CD4-positive, alpha-beta T cell treated with Interleukin-12 subunit alpha and Interleukin-12 subunit beta, for 1 hour (primary cell): ENCODE measurements at places on chromosomes 3 and 15.

DNA sequence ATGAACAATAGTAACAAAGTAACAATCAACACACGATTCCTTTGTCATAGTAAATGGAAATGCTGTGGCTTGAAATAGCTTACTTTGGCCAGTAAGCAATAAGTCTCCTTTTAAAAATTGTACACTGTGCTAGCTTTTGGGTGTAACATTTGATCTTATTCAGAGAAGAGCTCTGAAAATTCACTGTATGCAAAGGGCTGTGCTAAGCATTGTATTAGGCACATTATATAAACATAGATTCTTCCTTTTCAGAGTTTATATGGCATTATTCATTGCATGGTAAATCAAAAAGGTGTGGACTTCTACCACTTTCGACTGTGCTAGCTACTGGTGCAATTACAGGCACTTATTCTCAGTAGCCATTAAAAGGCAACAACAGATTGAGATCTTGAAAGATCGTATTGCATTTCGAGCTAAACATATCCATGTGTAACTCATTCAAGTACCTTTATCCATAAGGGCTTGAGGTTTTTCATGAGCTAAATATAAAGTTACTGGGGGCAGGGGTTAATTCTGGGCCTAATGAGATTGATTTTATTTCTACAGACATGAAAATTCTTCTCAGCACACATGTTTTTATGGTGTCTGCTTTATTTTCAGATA, 246.8 kb downstream of the NR1D2 start:
- no peak for DNase-seq

DNA sequence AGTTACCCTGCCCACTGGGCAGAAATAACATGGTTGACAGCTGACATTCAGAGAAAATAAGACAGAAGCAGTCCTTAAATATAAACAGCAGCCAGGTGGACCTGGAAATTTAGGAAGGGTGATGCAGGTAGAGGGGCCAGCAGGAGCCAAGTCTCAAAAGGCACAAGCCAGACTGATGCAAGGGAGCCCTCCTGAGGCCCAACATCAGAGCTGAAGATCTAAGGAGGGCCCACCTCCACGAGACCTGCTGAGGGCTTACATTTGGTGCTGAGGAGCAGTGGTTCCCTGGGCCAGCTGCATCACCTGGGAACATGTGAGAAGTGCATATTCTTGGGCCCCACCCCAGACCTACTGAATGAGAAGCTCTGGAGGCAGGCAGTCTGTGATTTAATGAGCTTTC, 105.5 kb upstream of the TRIM42 start:
- no peak for DNase-seq

DNA sequence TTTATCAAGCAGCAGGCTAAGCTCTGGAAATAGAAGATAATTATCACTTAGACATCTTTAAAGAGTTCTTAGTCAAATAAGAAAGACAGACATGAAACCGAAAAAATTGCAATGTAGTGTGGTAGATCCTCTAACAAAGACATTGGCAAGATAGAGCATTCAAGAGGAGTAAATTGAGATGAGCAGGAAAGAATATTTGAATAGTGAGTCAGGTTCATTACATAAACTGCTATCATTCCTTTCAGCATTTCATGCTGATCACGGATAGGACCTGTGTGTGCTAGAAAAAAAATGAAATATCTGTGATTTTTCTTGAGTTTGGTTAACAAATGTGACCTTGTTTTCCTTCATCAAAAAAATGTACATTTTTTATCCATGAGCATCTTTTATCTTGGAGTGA, 460.9 kb downstream of the OTOL1 start:
- no peak for DNase-seq

GRCh38 chr3:8538913-8539312, 37.3 kb downstream of the LMCD1 start:
- DNase-seq, result no peak

DNA sequence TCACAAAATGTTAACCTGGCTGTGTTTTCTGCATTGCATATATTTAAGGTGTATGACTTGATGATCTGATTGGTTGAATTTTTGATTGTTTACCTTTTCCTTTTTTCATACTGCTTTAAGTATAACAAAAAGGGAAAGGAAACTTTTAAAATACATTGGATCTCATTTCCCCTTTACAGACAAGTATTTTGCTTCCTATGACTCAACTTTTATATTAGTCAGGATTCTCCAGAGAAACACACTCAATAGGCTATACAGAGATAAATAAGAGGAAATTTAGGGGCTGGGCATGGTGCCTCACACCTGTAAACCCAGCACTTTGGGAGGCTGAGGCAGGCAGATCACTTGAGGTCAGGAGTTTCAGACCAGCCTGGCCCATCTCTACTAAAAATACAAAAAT, 205.8 kb downstream of the TJP1 start:
- no peak for DNase-seq
